Sigmoid colon (tissue), 7 donors: ENCODE measurements at places on chromosomes 5 and 9. TPM values are rescaled to one million over a fixed set of nuclear protein-coding genes. Genes with fewer than 3 reads are reported as not detected.

The SMIM27 gene
- 7.8 TPM for total RNA-seq

DNA sequence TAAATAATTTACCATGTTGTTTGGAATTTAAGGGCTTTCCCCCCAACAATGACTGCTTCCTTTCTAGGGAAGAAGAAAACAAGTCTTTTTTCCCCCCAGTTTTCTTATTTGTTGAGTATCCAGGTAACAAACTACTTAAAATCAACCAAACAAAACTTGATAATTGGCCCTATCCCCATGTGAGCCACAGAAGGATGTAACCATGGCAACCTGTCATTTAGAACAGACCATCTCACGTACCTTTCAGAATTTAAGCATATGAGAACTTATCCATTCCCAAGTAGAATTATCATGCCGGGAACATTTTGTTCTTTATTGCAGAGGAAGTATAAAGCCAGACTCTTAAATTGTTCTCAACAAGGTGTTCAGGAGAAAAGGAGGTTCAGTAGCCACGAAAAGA lies 392.3 kb downstream of the CETN3 start:
- DNase-seq: no peak

GRCh38 chr5:89203611-89204010 lies 320.6 kb upstream of the MEF2C start:
- no peak for DNase-seq

The IFNA7 gene
- not detected for total RNA-seq

DNA sequence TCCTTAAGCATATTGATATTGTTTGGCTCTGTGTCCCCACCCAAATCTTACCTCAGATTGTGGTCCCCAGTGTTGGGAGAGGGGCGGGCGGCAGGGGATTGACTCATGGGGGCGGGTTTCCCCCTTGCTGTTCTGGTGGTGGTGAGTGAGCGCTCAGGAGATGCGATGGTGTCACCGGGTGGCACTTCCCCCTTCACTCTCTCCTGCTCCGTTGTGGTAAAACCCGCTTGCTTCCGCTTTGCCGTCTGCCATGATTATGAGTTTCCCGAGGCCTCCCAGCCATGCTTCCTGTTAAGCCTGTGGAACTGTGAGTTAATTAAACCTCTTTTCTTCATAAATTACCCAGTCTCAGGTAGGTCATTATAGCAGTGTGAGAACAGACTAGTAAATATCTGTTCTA lies 229.1 kb downstream of the IRX2 start:
- DNase-seq: no peak

DNA sequence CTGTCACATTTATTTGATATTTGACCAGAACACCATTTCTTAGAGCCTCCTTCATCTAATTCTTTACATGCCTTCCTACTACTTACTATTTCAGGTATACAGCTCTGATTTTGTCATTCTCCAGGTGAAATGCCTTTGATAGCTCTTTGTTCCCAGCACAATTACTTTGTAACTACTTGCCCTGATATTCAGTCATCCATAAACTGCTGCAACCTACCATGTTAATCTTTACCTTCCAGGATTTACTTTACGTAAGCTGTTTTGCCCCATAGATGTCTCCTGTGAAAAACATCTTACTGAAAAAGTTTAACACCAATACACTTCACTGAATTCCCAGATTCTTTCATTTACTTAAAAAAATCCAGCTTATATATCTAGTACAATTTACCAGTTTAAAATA lies 443.8 kb upstream of the CYLC2 start:
- DNase-seq: no peak

DNA sequence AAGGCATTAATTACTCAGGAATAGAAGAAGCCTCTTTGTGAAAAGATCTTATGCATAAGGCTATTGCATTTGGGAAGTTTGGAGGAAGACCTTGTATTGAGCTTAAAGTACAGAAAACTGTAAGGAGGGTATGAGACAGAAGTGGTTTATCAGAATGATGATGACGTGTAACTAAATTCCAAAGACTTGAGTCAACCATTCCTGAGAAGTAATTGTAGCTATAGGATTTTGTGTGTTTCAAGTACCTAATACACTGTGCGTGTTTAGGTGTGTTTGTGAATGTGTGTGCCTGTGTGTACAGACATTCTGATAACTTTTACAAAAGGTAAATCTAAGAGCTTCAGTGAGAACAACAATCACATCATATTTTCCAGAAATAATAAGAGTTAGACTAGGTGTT lies 46.5 kb upstream of the IRX2 start:
- DNase-seq: no peak

The GLRA1 gene
- total RNA-seq: not detected

The C1QTNF3 gene
- 32.8 TPM for total RNA-seq

DNA sequence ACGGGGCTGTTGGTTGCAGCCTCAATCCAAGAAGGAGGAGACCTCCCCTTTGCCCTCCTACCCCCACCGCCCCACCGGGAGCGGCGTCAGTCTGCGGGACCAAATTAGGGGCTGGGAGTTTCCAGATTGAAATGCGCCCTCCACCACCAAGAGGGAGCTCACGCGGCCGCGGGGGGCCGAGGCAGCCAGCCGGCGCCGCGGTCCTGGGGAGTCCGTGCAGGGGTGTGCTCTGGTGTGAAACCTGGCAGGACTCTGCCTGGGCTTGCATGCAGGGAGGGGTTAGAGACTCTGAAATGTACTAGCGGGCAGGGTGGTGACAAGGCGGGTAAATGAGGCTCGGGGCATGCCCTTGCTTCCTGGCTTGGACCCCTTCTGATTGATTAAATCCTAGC lies 989 bp upstream of the FBN2 start:
- DNase-seq: no peak

GRCh38 chr5:119322948-119323537 lies 32.8 kb upstream of the TNFAIP8 start:
- no peak for DNase-seq

- DNase-seq: no peak
Observed at GRCh38 chr9:99016681-99017387, 73.1 kb downstream of the COL15A1 start.

- DNase-seq: no peak
Observed at GRCh38 chr5:60287174-60287771, 393.7 kb upstream of the PDE4D start.

DNA sequence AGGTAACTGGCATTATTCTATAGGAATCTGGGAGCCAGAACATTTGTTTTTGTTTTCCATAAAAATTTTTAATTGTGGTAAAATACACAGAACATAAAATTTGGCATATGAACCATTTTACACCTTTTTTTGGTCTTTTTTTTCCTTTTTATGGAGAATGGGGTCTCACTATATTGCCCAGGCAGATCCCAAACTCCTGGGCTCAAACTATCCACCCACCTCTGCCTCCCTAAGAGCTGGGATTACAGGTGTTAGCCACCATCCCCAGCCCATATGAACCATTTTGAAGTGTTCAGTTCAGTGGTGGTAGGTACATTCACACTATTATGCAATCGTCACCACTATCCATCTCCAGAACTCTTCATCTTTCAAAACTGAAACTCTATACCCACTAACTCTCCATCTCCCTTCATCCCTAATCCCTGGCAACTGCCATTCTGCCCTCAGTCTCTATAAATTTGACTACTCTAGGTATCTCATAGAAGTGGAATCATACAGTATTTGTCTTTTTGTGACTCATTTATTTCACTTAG lies 13.4 kb downstream of the ZMAT2 start:
- no peak for DNase-seq

GRCh38 chr5:137233726-137234125 lies 265.4 kb downstream of the SPOCK1 start:
- no peak for DNase-seq

DNA sequence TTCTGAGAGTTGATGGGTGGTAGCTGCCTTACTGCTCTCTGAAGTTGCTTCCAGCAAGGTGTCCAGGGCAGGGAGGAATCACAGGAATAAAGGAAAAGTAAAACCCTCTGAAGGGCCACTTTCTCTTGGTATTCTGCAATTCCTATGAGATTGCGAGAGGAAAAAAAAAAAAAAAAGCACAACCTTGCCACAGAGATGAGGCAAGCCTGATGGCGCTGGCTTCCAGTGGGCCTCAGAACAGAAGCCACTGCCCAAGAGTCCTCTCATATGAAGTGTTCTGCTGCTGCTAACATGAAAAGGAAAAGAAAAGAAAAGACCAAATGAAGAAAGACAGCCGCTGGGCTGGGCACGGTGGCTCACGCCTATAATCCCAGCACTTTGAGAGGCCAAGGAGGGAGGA lies 80.8 kb upstream of the IL17B start:
- no peak for DNase-seq

The CCL27 gene
- not detected for total RNA-seq

The C9 gene
- total RNA-seq: not detected

The PDE6A gene
- total RNA-seq: not detected

- DNase-seq: peak; percentile 44
Observed at GRCh38 chr5:851076-851475, 290 bp upstream of the ZDHHC11 start.

GRCh38 chr5:16612007-16612406 lies 4.8 kb downstream of the RETREG1 start:
- DNase-seq: no peak

DNA sequence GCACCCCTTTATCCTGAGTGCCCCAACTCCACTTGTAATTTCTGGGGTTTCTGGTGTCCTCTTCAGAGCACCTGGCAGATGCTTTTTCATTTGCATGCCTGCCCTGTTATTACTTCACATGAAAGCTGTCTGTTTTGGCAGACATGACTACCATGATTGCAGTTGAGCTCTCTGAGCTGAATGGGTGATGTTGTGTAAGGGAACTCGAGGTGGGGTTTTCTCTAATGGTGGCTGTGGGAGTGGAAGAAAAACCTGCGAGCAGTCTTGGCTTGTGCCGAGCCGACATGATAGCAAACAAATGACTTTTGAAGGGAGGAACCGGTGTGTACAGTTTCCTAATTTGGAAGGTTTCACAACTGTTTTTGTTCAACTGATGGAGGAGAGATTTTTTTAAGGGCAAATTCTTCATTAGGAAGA lies 196.2 kb downstream of the AOPEP start:
- peak; percentile 86 for DNase-seq

DNA sequence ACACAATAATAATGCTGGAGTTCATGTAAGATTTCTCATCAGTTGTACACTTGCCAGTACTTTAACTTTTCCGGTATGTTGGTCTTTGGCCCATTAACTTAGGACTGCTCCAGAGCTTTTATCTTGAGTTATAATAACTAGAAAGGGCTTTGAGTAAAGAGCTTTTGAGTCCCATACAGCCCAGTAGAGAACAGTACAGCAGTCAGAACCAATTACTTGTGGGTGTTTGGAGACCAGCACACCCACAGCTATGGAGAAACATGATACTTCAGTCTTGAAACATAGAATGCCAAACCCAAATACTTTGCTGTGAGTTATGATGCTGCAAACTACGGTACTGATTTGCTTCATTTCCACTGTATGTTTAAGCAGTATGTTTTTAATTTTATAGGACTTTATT lies 374.3 kb downstream of the CCDC171 start:
- DNase-seq: no peak

- DNase-seq: no peak
Observed at GRCh38 chr5:152237531-152237930, 167.5 kb downstream of the NMUR2 start.

GRCh38 chr9:15243081-15243480 lies 63.9 kb downstream of the TTC39B start:
- DNase-seq: no peak

GRCh38 chr9:126471084-126471624 lies 142.6 kb upstream of the LMX1B start:
- no peak for DNase-seq

GRCh38 chr9:99140685-99141314 lies 35.9 kb downstream of the TGFBR1 start:
- peak; percentile 78 for DNase-seq

The WDR31 gene
- total RNA-seq: 3.9 TPM

The PDE8B gene
- 6.1 TPM for total RNA-seq

The FAM151B gene
- 1.6 TPM for total RNA-seq

The MLANA gene
- total RNA-seq: not detected
